ENCODE measurements at places on chromosomes 7 and 10.

GRCh38 chr7:43758822-43759683 is 573 bp downstream of the BLVRA start:
- no peaks in the 10 kb centered on the region for H3K36me3 ChIP-seq
- peak overlapping the region; percentile 92 for H3K27ac ChIP-seq

GRCh38 chr7:35828817-35829216 is 28.0 kb downstream of the SEPTIN7 start:
- no peak overlapping the region for H3K27ac ChIP-seq
- no peak for DNase-seq
- H3K36me3 ChIP-seq: no peaks in the 10 kb centered on the region
- no peaks in the 10 kb centered on the region for H3K27me3 ChIP-seq
- no peak overlapping the region for H3K4me3 ChIP-seq

DNA sequence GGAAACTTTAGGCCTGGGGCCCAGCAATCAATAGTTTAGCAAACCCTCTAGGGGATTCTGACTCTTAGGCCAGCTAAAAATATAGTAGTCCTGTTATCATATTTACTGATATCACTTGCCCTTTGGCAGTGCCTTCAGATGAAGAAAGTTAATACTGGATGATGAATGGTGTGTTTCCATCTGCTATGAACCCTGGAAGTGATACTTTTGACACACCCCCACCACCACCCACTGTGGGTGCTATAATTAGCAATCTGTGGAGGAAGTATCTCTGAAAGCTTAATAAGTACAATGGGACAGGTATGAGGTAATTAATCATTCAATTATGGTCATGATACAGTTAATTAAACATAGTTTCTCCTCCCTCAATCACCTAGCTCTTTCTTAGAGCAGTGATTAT is 90.4 kb upstream of the LRRTM3 start:
- no peak overlapping the region for H3K4me3 ChIP-seq
- no peaks in the 10 kb centered on the region for H3K36me3 ChIP-seq
- DNase-seq: no peak
- no peaks in the 10 kb centered on the region for H3K27me3 ChIP-seq

DNA sequence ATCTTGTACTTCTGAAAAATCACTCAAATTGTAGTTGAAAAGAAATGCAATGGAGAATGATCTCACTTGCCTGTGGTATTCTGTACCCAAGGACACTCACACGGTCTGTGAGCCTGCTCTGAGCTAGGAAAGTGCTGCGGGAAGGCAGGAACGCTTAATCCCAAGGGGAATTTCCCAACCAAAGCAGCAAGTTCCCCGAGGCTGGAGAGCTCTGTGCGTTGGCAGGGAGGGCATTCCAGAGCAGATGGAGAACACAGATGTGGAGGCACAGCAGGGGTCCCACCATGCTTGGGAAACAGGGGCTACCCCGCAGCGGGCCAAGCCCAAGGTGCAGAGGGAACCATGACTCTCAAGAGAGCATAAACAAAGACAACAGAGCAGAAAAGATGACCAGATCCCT is 13.6 kb downstream of the SVIL start:
- DNase-seq: no peak
- H3K36me3 ChIP-seq: no peaks in the 10 kb centered on the region
- H3K4me1 ChIP-seq: peaks cover 60% of the 10 kb centered on the region
- no peak overlapping the region for H3K4me3 ChIP-seq

- H3K4me1 ChIP-seq: peaks cover 27% of the 10 kb centered on the region
- H3K27me3 ChIP-seq: no peaks in the 10 kb centered on the region
- H3K27ac ChIP-seq: peak overlapping the region; percentile 86
- DNase-seq: no peak
These were observed 121.6 kb downstream of the C10orf105 start for GRCh38 chr10:71597821-71598498.

GRCh38 chr7:19107356-19108146 is 9.9 kb downstream of the TWIST1 start:
- H3K27ac ChIP-seq: peak overlapping the region; percentile 69
- no peak for DNase-seq
- H3K27me3 ChIP-seq: no peaks in the 10 kb centered on the region
- H3K36me3 ChIP-seq: no peaks in the 10 kb centered on the region

GRCh38 chr7:134985894-134986362 is 380 bp upstream of the AGBL3 start:
- H3K36me3 ChIP-seq: no peaks in the 10 kb centered on the region
- DNase-seq: no peak
- H3K4me1 ChIP-seq: peaks cover 10% of the 10 kb centered on the region
- peak overlapping the region; percentile 92 for H3K27ac ChIP-seq
- no peaks in the 10 kb centered on the region for H3K27me3 ChIP-seq
- H3K4me3 ChIP-seq: peak overlapping the region; percentile 81

GRCh38 chr10:102777711-102778453 is 34.1 kb downstream of the WBP1L start:
- H3K36me3 ChIP-seq: no peaks in the 10 kb centered on the region
- H3K27ac ChIP-seq: peak overlapping the region; percentile 88
- DNase-seq: no peak
- no peak overlapping the region for H3K4me3 ChIP-seq

- no peak overlapping the region for H3K27ac ChIP-seq
- H3K27me3 ChIP-seq: no peaks in the 10 kb centered on the region
- H3K4me3 ChIP-seq: no peak overlapping the region
- H3K36me3 ChIP-seq: no peaks in the 10 kb centered on the region
- DNase-seq: no peak
- H3K4me1 ChIP-seq: no peaks in the 10 kb centered on the region
These were observed 437.6 kb upstream of the ZMIZ1 start for GRCh38 chr10:78630944-78631838.

- no peak overlapping the region for H3K4me3 ChIP-seq
- DNase-seq: no peak
- H3K36me3 ChIP-seq: no peaks in the 10 kb centered on the region
- H3K4me1 ChIP-seq: peaks cover 27% of the 10 kb centered on the region
- H3K27ac ChIP-seq: no peak overlapping the region
These were observed 159.7 kb downstream of the CCDC3 start for GRCh38 chr10:12841826-12842225.

DNA sequence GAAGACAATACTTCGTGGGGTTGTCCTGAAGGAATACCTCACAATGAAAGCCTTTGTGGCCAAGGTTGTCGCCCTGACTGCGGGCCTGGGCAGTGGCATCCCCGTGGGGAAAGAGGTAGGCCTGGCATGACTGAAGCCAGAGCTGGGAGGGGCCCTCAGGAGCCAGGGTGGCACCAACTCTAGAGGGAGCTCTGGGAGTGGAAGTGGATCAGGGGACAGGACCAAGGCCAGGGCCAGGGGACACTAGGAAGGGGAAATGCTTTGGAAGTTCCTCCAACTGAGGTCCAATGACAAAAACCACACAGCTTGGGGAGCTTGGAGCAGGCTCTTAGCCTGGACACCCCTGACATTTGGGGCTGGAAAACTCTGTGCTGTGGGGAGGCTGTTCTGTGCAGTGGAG is 5.8 kb downstream of the CLCN1 start:
- no peaks in the 10 kb centered on the region for H3K36me3 ChIP-seq
- no peak overlapping the region for H3K27ac ChIP-seq
- DNase-seq: no peak
- no peak overlapping the region for H3K4me3 ChIP-seq

DNA sequence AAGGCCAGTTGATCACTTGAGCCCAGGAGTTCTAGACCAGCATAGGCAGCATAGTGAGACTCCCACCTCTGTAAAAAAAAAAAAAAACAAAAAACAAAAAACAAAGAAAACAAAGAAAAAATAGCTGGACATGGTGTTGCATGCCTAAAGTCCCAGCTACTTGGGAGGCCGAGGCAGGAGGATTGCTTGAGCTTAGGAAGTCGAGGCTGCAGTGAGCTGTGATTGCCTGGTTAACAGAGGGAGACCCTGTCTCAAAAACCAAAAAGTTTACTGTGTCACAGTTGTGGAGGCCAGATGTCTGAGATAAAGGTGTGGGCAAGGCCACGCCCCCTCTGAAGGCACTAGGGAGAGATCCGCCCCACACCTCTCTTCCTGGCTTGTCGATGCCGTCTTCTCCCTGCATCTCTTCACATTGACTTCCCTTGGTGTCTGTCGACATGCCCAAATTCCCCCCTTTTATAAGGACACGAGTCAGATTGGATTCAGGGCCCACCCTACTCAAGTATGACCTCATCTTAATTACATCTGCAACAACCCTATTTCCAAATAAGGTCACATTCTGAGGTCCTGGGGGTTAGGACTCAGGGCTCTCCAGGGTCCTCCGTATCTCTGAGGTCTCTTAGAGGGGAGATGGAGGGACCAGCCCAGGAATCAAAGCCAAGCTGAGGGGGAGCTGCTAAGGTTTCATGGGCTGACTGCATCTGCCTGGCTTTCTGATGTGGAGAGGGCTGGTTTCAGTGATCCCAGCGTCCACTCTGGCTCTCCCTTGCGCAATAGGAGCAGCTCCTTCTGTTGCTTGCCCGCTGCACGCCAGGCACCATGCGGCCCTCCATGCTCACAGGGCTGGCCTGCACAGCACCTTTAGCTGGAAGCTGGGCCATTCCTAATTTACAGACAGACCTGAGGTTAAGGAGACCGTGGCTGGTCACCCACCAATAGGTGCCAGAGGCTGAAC is 23.1 kb downstream of the AGAP3 start:
- H3K27me3 ChIP-seq: no peaks in the 10 kb centered on the region
- peak overlapping the region; percentile 79 for H3K27ac ChIP-seq
- no peak overlapping the region for H3K4me3 ChIP-seq

DNA sequence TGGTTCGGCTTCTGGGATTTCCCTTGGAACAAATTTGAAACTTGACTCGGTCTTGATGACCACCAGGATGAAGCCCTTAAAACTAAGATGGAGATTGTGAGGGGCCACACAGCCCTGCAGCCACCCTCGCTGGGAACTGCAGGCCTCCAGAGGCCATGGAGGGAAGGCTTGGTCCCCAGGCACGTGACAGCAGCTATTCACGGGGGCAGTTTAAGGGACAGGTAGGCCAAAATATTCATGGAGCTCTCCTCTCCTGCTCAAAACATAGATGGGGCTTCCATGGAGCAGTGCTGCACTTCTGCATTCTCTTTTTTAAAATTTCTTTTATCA is 137.0 kb downstream of the ADCY1 start:
- peak; percentile 55 for DNase-seq
- no peaks in the 10 kb centered on the region for H3K27me3 ChIP-seq
- no peaks in the 10 kb centered on the region for H3K4me1 ChIP-seq
- no peaks in the 10 kb centered on the region for H3K36me3 ChIP-seq
- no peak overlapping the region for H3K27ac ChIP-seq

Measured in vagina (tissue), 2 donors.